Stimulated activated CD4-positive, alpha-beta T cell treated with anti-CD3 and anti-CD28 coated beads, Interleukin-1b, Interleukin-23, amount 100 ng/mL, for 48 hours (primary cell): ENCODE measurements at places on chromosomes 13 and 19.

DNA sequence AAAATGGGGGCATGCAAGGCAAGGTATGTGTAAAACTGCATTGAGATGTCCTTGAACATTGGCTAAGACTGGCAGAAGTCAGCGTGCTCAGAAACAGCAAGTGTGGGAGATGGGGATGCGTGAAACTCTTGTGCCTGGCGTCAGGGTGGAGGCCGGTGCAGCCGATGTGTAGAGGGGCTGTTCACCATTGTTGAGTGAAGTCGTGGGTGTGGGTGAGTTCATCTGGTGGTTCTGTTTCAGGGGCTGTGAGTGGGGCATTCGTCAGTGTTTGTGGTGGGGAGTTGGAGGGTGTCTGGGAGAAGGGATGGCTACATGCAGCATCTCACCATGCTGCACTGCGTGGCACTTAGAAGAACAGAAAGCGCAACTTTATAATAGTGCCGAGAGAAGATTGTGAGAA is 11.4 kb upstream of the MIA start:
- DNase-seq: no peak

DNA sequence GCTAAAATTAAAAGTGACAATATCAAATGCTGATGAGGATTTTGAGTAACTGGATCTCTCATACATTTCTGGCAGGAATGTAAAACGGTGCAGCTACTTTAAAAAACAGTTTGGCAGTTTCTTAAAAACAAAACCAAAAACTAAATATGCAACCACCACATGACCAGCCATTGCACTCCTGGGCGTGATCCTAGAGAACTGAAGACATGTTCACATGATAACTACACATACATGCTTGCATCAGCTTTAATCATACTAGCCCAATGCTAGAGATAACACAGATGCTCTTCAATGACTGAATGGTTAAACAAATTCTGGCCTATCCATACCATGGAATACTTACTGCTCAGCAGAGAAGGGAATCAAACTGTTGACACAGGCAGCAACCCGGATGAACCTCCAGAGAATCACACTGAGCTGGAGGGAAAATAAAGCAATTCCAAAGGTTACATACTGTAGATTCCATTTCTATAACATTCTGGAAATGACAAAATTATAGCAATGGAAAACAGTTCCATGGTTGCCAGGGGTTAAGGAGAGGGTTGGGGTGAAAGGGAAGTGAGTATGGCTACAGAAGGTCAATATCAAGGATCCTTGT is 25.5 kb upstream of the NAXD start:
- DNase-seq: no peak

DNA sequence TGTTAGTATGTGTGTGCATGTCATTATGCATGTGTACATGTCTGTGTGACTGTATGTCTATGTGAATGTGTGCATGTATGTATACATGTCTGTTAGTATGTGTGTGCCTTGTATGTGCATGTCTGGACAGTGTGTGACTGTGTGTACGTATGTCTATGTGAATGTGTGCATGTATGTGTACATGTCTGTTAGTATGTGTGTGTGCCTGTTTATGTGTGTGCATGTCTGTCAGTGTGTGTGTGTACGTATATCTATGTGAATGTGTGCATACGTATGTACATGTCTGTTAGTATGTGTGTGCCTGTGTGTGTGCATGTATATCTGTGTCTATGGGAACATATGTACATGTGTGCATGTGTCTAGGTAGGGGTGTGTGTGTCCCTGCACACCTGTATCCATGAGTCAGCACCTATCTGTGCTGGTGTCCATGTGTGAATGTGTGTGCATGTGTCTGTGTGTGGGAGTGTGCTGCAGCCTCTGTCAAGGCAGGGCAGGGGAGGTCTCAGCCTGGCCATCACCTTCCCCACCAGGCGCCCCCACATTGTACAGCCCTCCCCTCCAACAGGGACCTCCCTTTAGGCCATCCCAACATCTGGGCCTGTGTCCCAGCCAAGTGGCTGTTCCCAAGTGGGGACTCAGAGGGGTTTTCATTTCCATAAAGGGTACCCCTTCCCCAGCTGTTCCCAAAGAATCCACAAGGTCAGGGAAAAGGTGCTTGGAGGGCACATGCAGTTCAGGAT is 4.4 kb downstream of the GAS6 start:
- no peak for DNase-seq

- no peak for DNase-seq
Observed at GRCh38 chr19:45507872-45508416, 665 bp downstream of the VASP start.

- DNase-seq: no peak
Observed at GRCh38 chr13:49563516-49563915, 21.8 kb downstream of the RCBTB1 start.

- DNase-seq: no peak
Observed at GRCh38 chr19:49779731-49780555, 13.1 kb downstream of the AP2A1 start.

GRCh38 chr19:41616792-41617621 is 9.9 kb downstream of the CEACAM4 start:
- DNase-seq: no peak

DNA sequence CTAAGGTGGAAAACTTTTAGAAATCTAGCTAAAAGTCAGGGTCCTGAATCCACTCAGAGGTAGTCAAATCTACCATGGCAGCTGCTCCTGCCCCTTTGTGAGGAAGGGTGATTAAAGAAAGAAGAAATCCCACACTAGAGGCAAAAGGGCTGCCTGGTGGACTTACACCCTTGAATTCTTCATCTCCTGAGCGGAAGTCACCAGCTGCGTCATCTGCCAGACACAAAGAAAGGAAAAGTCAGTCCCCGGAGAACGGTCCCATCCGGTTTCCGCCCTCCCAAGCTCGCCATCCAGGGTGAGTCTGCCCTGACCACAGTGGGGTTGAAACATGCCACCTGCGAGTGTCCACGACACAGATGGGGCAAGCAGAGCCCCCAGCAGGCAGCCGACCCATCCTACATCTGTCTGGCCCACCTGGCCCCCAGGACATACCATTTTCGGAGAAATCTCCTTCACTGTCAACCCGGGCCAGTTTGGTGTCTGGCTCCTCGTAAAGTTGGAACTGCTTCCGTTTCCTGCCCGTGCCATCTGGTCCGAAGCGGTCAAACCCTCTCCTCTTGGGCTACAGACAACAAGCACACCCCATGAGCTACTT is 7.7 kb downstream of the AKAP8 start:
- DNase-seq: no peak

DNA sequence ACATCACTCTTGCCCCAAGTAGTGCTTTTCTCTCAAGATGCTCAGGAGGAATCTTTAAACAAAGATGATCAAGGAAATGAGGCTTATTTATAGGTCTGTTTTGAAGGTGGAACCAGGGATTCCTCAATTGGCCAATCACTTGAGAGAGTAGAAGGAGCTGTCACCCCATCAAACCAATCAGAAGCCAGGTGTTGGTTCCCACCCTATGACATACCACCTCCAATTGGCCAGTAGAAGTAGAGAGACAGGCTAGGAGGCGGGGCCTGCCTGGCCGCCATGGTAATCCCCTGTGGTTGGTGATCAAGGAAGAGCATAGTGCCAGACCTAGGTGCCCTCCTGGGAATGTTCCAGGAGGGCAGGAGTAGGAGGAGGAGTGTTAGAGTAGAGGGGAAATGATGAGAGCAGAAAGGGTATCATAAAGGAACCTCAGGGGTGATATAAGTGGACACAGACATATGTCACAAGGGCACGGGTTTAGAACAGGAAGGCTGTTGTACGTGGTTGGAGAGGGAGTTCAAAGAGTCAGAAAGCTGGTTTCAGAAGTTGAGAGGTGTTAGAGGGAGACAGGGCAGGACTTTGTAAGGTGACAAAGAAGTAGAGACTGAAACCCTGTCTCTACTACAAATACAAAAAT is 10.5 kb downstream of the PMIS2 start:
- DNase-seq: peak; percentile 34

DNA sequence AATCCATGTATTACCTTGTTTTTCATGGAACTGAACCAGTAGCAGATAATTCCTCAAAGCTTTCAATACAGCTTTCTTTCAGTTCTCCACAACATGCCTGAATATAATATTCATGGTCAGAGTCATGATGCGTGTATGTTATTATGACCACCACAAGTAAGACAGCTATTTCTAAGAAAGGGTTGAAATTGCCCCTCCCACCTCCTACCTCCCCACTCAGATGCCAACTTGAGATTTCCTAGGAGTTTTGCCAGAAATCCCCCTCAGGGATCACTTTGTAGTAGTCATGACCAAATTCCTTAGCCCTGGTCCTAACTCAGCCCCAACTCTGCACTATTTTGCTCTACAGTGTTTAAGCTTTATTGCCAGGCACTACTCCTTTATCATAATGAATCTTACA is 69.9 kb upstream of the RAP2A start:
- no peak for DNase-seq

DNA sequence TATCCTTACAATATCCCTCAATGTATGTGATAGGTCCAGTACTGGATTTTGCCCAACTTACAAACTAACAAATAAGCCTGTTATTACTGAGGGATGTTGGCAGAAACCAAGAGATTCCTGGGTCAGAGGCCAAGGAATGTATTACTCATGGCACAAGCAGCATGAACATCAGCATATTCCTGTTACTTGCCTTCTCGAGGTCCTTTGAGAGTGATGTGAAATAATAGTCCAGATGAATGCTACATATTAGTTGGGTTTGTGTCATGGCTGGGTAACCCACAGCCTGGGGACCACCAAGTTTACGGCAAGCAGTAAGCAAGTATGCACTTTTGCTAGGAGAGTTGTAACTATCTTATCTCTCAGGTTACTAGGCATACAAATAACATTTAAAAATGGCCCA is 384.5 kb upstream of the GPC6 start:
- no peak for DNase-seq

DNA sequence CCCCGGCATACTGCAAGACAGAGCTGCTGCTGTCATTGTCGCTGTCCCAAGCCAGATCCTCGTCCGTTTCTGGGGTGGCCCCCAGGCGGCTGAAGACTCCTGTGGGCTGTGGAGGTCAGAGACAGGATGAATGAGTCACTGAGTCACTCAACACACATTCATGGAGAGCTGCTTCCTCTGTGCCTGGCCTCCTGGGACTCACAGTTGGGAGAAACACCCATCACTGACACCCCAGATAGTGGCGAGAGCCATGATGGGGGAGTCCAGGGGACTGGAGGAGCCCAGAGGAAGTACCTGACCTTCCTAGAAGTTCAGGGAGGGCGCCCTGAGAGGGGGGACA is 26.0 kb downstream of the C19orf47 start:
- DNase-seq: no peak

GRCh38 chr13:23572836-23573235 is 2.6 kb downstream of the TNFRSF19 start:
- DNase-seq: no peak

DNA sequence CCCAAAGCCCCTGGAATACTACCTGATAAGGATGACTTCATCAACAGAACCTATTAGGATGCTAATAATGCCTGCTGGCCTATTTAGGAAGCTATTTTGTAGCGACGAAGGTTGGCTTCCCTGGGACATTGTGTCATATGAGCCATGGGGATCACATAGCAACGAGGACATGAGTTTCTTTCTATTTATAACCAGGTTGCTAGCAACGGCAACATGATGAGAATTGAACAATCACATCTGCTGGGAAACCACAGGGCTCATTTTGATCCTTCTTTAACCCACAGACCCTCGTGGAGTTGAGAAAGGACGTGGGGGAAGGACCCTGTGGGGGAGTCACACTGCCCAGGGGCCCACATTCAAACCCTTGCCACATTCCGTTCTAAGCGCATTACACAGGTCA is 172.2 kb downstream of the COL4A1 start:
- no peak for DNase-seq

GRCh38 chr19:34974646-34975045 is 10.6 kb upstream of the ZNF792 start:
- DNase-seq: no peak

- no peak for DNase-seq
Observed at GRCh38 chr19:29967623-29968022, 25.6 kb downstream of the URI1 start.

- DNase-seq: no peak
Observed at GRCh38 chr13:113152691-113152983, 5.8 kb upstream of the PROZ start.

GRCh38 chr19:10104665-10105508 is 1.3 kb upstream of the PPAN start:
- peak; percentile 85 for DNase-seq

GRCh38 chr19:6787393-6787792 is 14.9 kb downstream of the VAV1 start:
- DNase-seq: no peak

DNA sequence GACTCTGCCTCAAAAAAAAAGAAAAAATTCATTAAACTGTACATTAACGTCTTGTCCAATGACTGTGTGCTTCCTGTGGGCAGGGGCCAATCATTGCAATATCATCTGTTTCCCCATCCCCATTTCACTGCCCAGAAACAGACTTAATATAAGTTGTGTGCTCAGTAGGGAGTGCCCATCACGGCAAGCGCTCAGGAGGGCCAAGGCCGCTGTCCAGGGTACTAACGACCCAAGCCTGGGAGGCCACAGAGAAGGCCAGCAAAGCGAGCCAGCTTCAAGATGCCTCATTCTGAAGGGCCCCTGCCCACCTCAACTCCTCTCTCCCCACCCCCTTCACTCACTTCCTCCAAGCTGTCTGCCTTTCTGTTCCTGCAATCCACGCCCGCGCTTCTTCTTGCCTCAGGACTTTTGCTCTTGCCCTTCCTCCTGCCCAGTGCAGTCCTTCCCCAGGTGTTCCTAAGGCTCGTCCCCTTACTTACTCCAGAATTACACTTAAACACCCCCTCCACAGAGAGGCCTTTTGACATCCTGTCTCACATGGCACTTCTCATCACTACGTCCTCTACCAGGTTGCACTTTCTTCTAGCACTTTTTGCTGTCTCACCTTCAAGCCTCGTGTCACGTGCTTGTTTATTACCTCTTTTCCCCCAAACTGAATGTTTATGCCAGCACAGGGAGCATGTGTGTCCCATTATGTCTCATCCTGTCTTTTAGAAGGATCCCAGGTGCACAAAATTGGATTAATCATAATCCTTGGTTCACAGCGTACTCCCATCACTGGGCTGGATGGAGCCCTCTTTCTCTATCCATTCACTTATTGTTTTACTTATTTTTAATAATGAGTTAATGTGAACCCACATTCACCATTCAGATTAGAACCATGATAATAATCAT is 11.3 kb upstream of the POU2F2 start:
- DNase-seq: no peak

DNA sequence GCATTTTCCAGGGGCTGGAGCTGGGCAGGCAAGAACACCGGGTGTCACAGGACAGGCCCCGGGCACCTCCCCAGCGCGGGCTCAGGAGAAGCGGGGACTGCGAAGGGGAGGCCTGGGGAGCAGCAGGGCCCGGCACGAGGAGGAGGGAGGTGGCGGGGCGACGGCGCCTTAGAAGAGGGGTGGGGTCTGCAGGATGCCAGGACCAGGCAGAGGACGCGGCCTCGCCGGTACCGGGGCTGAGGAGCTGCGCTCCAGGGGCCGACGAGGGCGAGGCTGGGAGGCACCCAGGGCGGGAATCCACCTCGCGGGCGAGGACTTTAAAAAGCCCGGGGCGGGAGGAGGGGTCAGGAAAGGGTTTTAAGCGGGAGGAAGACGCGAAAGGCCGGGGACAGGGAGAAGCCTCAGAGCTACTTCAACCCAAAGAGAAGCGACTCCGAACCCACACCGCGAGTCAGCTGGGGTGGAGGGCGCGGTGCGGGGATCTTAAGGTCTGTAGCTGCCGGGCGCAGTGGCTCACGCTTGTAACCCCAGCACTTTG is 665 bp downstream of the ZNF347 start:
- DNase-seq: peak; percentile 31
